Stimulated activated memory B cell treated with anti-CD40 and anti-IgM and Interleukin-4, amounts not matched to agents 10 μg/mL and 1 μg/mL and 100 μg/mL, for 72 hours (primary cell): ENCODE measurements at places on chromosomes 6 and 20.

DNA sequence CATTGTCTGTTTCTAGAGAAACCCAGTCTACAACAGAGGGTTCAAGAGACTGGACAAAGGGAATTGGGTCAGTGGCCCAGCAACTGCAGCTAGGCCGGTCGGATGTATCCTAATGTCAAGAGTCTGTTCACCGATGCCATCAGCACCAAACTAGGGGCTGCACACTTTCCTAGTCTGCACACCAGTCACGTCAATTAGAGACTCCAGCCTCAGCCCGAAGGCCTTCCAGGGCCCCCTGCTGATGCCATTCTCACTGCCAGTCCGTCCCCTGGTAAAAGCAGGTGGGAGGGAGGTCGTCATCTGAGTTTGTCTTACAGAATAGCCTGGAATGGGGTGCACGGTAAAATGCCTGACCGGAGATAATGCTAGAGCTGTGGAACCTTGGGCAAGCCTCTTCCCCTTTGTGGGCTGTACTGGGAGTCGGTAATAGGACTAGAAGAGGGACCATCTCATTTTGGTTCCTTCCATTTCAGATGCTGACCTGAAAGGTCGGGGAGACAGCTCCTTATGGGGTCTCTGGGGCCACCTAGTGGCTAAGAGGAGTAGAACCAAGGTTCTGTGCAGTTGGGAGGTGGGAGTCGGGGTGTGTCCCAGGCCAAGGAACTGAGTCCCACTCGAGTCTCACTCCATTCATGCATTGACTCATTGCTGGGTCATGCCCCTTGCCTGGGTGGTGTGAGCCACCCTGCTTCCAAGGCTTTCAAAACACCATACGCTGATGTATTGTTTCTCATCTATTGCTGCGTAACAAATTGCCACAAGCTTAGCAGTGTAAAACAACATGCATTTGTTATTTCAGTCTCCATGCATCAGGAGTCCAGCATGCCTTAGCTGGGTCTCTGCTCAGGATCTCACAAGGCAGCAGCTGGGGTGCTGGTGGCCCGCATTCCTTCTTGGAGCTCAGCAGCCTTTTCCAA is 5.1 kb downstream of the SOX12 start:
- ATAC-seq = peak; percentile 63

DNA sequence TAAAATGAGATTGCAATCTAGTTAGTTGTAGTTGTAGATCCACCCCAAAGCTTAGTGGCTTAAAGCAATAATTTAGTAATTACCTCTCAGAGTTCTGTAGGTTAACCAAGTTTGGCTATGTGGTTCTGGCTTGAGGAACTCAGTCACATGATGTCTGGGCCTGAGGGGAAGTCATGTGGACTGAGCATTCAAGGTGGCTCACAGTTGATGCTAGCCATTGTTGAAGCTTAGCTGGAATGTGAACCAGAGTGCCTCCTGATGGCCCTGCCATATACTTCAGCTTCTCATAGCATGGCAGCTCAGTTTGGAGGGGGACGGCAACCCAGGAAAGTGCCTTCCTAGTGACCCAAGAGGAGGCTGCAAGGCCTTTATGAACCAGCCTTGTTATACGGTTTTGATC is 263.2 kb upstream of the RNF217 start:
- ATAC-seq = no peak

DNA sequence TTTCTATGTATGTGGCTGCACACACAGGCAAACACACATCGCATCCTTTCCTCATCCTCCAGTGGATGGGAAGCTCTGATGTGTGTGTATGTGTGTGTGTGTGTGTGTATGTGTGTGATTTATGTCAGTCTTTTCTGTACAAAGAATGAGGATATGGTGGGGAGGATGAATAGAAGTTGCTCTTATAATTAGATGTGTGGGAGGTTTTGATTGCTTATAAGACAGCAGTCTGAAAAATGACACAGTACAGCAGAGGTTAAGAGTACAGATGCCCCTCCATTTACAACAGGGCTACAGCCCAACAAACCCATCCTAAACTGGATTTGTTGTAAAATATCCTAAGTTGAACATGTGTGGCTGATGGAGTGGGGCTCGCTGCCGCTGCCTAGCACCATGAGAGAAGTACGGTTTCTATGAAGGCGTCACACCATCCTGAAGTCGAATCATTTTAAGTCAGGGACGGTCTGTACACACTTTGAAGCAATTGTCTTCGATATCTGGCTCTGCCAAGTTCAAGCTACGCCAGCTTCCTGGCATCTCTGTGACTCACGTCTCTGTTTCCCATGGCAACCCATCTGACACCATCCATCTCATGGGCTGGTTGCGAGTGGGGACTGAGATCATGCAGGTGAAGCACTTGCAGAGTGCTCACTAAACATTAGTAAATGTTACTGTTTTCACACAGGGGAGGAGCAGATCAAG is 252.6 kb downstream of the MYLK4 start:
- ATAC-seq = no peak

DNA sequence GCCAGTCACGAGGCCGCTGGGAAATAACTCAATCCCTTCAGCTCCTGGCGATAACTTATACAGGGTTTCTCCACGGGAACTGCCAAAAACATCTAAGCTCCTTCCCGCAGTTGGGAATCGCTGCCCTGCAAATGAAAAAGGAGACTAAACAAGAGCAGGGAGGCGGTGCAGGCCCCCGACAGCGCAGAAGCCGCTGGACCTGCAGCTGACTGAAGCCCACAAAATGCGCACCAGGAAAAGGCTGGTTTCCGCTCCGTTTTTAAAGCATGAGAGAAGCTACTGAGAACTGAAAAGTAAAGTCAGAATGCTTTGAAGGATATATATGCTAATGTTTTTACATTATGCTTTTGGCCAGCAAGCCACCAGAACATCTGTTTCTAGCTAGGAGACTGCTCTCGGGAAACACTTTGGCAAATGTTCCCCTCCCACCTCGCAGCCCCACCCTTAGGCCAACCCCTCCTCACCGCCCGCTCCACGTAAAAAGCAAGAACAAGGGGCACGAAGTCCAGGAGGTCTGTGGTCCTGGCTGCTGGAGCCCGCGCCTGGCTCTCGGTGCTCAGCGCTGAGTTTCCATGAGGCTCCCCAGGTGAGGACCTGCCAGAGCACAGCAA is 90.5 kb downstream of the SOD2 start:
- ATAC-seq = no peak

- no peak for ATAC-seq
Measured at GRCh38 chr6:15498640-15499039, 164.2 kb downstream of the DTNBP1 start.

DNA sequence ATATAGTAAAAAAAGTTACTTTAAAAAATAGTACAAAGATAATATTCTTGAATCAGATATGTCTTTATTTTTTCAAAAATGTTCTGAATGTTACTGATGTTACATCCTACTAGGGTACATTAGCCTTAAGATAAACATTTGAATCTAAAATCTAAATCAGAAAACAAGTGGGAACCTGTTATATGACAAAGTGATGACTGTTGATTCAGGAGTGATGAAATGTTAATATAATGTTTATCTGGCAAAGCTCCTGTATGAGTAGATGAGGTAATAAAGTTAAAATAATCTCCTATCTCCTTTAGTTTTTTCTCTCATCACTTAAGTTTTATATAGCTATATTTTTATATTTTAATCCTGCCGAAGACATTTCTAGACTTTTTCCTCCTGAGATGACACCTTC is 4.2 kb downstream of the DOP1A start:
- no peak for ATAC-seq

- ATAC-seq = no peak
Measured at GRCh38 chr6:147341486-147341885, 137.3 kb downstream of the STXBP5 start.

GRCh38 chr20:45579184-45579583 is at the start of gene WFDC8:
WFDC8 (minus strand) TSS chr20:45579284; CDS start chr20:45579247, 37 bp downstream.
- ATAC-seq = peak; percentile 36

GRCh38 chr20:31739550-31739977 is 474 bp downstream of the TPX2 start:
- no peak for ATAC-seq

DNA sequence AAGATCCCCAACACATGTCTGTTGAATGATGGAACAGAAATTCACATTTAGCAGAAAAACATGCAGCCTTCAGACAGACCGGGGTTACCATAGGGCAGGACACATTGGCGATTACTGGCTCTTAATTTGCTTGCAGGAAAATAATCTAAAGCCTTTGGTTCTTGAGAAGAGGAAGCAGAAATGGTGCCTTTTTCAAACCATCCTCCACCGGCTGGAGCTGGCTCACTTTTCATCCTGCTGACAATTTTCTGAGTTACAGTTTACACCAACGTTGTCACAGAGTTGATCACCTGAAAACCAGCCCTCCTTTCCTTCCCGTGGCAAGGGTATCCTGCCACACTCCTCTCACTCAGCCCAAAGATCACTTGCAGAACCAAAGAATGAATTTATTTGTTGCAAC is 32.6 kb downstream of the SF3B5 start:
- no peak for ATAC-seq

DNA sequence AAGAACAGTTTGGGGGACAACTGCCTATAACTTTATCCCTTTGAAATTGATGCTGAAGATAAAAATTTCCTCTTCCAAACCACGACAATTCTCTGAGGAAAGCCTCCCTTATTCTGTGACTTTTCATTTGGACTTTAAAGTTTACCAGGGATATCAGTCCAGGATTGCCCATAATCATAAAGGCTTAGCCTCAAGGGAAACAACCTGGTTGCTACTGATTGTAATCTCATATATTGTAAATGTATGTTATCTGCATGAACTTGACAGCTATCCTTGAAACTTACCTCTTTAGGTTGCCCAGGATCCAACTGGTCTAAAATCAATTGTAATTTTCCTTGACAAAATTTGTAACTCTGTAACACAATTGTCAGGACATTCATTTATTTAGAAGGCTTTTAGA is 23.8 kb downstream of the TBC1D32 start:
- ATAC-seq = no peak

DNA sequence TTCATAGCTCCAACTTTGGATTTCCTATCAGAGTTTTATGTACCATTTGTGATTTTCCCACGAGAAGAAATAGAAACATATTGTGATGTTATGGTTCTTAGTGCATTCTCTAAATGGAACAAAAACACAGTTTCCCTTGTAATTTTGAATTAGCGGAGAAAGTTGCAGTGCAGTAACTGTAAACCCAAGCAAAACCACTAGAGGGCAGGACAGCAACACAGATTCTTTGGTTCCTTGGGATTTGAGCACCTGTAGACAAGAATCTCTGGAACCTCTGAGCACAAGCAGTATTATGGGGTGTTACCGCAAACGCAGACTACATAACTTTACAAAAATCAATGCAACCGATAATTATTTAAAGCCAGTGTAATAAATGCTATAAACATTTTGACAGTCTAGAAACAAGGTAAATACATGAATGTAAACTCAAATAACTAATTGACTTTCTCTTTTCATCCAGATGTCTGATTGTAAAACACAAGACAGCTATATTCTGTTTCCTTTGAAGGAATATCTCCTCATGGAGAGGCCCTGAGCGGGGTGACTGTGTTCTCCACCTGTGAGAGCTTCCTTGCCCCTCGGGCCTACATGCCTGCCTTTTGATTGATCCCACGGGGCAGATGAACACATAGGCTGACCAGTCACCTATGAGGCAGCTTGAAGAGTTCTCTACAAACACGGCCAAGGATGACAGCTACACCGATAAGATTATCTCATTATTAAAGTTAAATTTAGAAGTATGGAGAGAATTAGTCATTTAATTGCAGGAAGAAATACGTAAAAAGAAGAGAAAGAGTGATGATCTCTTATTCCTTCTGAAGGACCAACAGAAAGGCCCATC is 67.5 kb upstream of the COL21A1 start:
- no peak for ATAC-seq

DNA sequence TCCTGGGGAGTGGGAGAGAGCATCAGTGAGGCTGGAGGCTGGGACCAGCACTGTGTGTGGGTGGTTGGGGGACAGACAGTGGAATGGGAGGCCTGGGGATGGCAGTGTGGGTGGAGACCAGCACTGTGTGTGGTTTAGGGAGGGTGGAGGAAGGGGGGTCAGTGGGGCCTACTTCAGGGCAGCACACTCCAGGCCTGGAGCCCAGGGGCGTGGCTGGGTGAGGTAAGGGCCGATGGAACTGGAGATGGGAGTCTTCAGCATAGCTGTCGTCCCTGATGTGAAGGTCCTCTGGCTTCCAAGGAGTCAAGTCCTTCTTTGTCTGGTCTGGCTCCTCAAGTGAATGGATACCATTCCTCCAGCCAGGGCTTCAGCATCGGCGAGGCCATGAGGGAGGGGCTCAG is 18.6 kb downstream of the KCNK17 start:
- ATAC-seq = no peak

DNA sequence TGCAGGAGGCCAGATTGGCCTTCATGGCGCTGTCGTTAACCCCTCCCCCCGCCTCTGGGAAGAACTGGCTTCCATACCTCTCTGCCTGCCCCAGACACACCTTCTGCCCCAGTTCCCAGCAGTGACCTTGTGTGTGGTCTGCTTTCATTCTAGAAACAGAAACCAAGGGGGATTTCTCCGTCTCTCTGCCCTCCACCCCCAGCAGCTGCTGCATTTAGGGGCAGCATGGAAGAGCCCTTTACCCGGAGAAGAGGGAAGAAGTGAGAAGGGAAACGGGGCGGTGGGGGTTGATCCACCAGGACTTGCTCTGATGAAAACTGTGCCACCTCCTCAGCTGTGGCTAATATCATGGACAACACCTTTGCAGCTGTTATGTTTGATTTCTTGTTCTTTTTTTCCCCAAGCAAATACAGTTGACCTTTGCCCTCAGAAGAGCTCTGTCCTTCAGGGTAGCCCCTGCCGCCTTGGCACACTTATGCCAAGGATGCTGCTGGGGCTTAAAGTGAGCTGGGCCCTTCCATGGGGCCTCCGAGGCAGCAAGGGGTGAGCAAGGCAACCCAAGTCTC is 6.1 kb downstream of the GLP1R start:
- no peak for ATAC-seq

- ATAC-seq = no peak
Measured at GRCh38 chr6:123994891-123995635, 191.4 kb downstream of the NKAIN2 start.

GRCh38 chr20:47066484-47067270 is 172.0 kb downstream of the EYA2 start:
- no peak for ATAC-seq

DNA sequence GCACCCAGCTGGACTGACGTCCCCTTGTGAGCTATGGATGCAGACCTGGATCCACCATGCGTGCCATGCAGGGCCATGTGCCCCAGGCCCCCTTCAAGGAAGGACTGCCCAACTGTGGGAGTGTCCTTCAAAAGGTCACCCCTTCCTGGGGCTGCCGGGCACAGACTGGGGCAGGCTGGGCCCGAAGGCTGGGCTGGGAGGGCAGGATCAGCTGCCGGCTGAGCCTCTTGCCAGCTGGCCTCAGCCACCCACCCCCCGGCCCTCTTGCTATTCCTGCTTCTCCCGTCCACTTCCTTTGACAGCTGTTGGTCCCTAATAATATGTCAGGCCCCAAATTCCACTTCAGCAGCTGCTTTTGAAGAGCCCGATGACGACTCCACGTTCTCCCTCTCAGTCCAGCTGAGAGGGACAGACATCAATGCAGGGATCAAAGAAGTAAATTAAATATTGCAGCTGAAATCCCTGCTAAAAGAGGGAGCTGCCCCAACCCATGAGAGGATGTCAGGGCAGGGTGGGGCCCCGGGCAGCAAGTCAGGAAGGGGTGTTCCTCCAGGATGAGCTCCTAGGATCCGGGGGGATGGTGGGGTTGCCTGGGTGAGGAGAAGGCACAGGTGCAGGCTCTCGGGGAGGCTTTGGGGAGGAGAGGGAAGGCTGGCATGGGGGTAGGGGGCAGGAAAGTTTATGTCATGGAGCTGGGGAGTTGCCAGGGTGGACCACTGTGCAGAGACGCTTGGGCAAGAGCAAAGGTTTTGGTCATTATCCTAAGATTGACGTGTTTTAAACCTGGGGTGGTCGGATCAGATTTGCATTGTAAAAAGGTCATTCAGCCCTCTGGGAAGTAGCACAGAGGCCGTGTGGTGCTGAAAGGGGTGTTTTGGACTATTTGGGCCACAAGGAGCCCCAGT is 185.0 kb downstream of the ANKRD60 start:
- ATAC-seq = no peak
